ENCODE measurements at places on chromosomes 1 and 21. TPM values are rescaled to one million over a fixed set of nuclear protein-coding genes. Genes with fewer than 3 reads are reported as not detected.

- no peak for DNase-seq
Measured at GRCh38 chr1:28035420-28035819, 53.0 kb downstream of the EYA3 start.

GRCh38 chr1:232610192-232610901 is 19.6 kb downstream of the SIPA1L2 start:
- DNase-seq, result no peak

DNA sequence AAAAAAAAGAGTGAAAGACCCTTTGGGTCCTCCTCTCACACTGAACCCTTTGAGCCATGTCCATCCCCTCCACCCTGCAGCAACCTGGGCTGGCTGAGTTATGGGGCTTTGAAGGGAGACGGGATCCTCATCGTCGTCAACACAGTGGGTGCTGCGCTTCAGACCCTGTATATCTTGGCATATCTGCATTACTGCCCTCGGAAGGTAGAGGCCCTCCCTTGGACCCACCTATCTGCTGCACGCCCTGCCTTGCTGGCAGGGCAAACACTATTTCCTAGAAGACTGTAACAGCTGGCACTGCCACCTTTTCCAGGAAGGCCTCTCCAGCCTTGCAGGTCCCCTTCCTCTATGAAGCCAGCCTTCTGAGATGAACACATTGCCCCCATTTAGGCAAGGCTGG is 1.1 kb downstream of the SLC50A1 start:
- DNase-seq, result no peak

GRCh38 chr1:15799928-15800835 is 7.3 kb downstream of the UQCRHL start:
- peak; percentile 54 for DNase-seq

CLDN14 gene
- 4.1 TPM for polyA plus RNA-seq

KCNA10 gene
- polyA plus RNA-seq, result not detected

All from left renal pelvis (tissue), 4 donors.